ENCODE measurements at places on chromosomes 3 and 15. TPM values are rescaled to one million over a fixed set of nuclear protein-coding genes. Genes with fewer than 3 reads are reported as not detected.

Gene MESP2
- total RNA-seq, result not detected

Gene MKRN2
- 37.8 TPM for total RNA-seq

- H3K27me3 ChIP-seq, result no peaks in the 10 kb centered on the region
- H3K4me1 ChIP-seq, result no peaks in the 10 kb centered on the region
- DNase-seq, result no peak
- H3K4me3 ChIP-seq, result no peak overlapping the region
- H3K36me3 ChIP-seq, result peaks cover 44% of the 10 kb centered on the region
- H3K27ac ChIP-seq, result no peak overlapping the region
Observed at GRCh38 chr3:196821806-196822355, 45.8 kb upstream of the SENP5 start.

DNA sequence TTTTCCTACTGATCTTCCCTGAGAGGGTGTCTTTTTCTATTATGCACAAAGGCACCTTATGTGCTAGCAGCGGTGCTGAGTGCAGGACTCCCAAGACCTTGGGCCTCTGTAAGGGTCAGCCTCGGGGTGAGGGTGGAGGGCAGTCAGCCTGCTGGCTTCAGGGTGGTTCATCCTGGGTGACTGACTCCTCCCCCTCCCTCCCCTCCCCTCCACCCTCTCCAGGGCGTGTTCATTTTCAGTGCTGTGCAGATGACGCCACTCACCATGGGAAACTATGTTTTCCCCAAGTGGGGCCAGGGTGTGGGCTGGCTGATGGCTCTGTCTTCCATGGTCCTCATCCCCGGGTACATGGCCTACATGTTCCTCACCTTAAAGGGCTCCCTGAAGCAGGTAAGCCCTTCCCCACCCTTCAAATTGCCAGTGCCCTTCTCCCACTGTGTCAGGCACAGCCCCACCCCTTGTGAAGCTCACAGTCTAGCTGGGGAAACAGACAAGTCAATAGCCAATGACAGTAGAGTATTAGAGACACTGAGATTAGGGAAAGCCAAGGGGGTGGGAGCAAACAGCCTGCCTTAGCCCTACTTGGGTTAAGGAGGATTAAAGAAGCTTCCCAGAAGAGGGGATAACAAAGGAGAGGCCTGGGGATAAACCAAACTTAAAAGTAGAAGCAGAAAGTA, 41.9 kb downstream of the SLC6A1 start:
- H3K27me3 ChIP-seq, result no peaks in the 10 kb centered on the region
- no peaks in the 10 kb centered on the region for H3K36me3 ChIP-seq
- no peak overlapping the region for H3K4me3 ChIP-seq
- H3K4me1 ChIP-seq, result no peaks in the 10 kb centered on the region

- no peaks in the 10 kb centered on the region for H3K4me1 ChIP-seq
- H3K27ac ChIP-seq, result no peak overlapping the region
- no peaks in the 10 kb centered on the region for H3K36me3 ChIP-seq
- no peak overlapping the region for H3K4me3 ChIP-seq
- H3K27me3 ChIP-seq, result no peaks in the 10 kb centered on the region
Observed at GRCh38 chr3:55631766-55632331, 144.7 kb upstream of the WNT5A start.

Data from thyroid gland (tissue), 4 donors.